GM12865 (cell line): ENCODE measurements at places on chromosomes 5 and 9.

GRCh38 chr9:100083448-100084127 is 15.2 kb downstream of the ERP44 start:
- DNase-seq, result peak; percentile 73

GRCh38 chr9:114424126-114424525 is 36.3 kb upstream of the AKNA start:
- no peak for DNase-seq

DNA sequence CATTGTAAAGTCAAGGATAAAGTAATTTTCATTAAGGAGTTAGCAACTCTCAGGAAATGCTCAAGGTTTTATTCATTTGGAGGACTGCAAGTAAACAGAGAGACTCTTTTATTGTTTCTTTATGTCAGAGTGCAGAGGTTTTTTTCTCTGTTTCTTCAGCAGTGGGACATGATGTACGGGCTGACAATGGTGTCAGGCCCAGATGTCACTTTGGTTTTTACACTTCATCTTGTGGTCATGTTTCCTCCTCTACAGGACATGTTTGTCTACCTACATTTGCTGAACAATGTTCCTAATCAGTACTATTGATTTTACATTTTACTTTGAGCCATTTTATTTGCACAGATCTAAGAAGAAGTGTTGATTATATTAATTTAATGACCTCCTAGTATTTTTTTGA is 72.8 kb upstream of the PARP8 start:
- peak; percentile 17 for DNase-seq

DNA sequence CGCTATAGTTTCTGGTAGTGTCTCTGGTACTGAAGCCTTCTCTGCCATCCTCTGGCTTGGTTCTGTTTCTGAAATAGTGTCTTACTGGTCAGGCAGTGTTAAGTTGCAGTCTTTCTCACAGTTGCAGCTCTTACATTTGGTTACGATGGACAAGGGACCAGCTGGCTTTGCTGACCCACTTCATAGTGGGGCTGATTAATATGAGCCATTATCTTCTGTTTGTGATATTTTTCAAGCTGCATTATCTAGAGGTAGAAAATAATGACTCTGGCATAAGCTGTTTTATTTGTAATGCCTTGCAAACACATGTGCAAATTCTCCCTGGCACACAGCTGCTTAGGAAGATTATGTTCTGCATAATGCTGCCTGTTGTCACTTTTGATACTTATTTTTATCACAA is 199.1 kb downstream of the KDM4C start:
- DNase-seq, result no peak

- no peak for DNase-seq
Measured at GRCh38 chr5:146632620-146633322, 116.8 kb upstream of the GPR151 start.

GRCh38 chr5:170223906-170224305 is 8.9 kb upstream of the C5orf58 start:
- DNase-seq, result peak; percentile 22

GRCh38 chr5:126107381-126107780 is 315.8 kb upstream of the GRAMD2B start:
- DNase-seq, result no peak

DNA sequence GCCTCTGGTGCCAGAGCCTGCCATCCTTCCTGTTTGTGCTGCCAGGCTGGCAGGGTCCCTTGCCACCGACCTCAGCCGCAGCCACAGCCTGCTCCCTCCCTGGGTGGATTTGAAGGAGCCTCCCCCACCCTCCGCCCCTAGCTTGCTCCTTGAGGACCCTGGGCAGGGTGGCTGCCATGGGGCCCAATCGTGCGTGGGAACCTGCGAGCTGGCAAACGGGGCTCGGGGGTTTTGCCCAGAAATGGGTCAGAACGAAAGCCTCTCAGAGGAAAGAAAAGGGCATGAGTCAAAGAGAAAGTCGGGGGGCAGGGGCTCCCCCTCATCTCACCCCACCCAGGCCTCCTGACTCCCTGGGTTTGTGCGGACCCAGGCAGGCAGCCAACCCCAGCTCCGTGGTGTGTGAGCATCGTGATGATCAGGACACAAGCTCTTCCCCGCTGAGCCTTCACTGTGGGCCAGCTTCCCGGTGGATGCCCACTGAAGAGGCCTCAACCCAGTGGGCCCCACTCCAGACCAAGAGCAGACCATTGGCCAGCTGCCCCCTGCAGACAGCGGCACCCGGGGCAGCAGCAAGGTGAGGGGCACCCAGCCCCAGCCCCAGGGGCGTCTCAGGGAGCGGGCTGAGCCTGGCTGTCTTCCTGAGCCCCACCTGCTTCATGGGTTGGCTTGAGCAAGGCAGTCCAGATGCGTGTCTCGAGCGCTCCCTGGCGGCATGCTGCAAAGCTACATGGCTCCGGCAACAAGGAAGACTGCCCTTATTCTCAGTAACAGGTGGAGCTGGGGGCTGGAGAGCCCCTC is 3.0 kb upstream of the FUT7 start:
- peak; percentile 94 for DNase-seq

GRCh38 chr5:9239626-9240025 is 306.2 kb downstream of the SEMA5A start:
- no peak for DNase-seq

DNA sequence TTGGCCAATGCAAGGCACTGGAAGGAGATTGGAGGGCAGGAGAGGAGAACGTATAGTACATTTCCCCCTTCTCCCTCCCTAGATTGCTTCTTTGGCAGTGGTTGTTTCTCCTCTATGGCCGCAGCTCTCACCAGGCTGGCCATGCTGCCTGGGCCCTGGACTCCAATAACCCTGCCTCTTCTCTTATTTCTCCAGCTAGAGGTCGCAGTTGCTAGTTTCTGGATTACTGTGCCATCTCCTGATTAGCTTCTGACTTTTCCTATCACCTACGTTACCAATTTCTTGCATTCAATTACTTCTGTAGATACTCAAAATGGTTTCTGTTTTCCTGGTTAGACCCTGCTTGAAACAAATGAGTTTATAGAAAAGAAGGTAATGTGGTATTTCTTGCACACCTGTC is 2.4 kb upstream of the MACIR start:
- DNase-seq, result peak; percentile 33

- DNase-seq, result peak; percentile 82
Measured at GRCh38 chr5:134127376-134127861, 12.9 kb downstream of the TCF7 start.

DNA sequence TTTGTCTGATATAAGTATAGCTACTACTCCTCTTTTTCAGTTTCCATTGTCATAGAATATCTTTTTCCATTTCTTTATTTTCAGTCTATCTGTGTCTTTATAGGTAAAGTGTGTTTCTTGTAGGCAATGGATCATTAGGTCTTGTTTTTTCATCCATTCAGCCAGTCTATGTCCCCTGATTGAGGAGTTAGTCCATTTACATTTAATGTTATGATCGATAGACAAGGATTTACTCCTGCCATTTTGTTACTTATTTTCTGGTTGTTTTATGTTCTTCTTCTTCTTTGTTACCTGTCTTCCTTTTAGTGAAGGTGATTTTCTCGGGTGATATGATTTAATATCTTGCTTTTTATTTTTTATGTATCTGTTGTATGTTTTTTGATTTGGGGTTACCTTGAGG is 169.0 kb downstream of the BARX1 start:
- no peak for DNase-seq

DNA sequence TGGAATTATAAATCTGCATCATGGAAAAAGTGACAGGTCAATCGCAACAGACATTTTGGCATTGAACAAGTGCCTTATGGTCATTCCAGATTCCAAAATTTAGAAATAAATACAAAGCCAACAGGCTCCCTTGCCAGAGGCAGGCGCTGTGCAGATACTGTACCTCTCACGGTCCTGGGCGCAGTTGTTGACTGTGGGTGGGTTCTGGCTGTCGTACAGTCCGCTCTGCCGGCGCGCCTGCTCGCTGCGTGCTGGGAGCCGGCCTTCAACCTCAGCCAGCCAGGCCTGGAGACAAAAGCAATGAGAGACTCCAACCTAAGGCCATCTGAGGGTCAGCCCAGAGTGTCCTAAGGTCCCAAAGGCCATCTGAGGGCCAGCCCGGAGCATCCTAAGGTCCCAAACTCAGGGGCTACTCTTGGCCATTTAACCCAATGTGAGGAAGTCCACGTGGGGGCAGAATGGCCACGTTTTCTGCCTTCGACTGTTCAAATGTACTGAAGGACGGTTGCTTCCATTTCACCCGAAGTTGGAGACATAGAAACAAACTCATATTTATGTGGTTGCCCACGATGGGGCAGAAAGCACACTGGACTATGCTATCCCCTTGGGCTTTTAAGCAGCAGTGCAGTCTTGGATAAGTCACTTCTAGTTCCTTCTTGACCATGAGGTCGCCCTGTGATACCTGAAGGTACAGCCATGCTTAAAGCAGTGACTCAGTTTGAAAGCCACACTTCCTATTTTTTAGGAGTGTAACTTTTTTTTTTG is 65.2 kb downstream of the USP20 start:
- peak; percentile 89 for DNase-seq

DNA sequence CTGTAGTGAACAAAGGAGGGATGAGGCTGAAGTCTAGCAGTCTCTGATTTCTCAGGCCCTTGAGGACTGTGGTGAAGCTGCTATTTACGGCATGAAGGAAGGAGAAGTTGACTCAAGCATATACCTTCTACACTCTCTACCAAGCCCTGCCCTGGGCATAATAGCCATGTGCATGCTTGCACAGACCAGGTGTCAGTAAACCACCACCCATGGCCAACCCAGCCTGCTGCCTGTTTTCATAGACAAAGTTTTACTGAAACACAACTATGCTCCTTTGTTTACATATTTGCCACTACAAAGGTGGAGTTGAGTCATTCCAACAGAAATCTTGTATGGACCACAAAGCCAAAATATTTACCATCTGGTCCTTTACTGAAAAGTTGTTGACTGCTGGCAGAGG is 126.9 kb downstream of the PAPPA start:
- DNase-seq, result no peak

- no peak for DNase-seq
Measured at GRCh38 chr5:141743866-141744272, 61.8 kb upstream of the ARAP3 start.

DNA sequence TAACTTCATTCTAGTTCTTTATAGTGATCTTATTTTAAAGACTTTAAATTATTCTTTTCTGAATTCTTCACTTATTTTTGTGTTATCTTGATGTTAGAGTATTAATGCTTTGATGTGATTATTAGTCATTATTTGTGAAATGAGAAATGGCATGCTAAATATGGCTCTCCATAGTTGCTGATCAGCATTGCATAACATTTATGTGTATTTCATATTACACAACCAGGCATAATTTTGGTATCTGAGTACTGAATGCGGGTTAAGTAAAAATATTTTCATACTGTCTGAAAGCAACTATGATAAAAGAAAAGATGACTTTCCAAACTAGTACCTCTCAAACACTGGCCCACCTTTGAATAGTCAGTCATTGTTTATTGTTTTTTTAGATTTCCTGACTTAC is 41.1 kb upstream of the CCNH start:
- DNase-seq, result no peak

DNA sequence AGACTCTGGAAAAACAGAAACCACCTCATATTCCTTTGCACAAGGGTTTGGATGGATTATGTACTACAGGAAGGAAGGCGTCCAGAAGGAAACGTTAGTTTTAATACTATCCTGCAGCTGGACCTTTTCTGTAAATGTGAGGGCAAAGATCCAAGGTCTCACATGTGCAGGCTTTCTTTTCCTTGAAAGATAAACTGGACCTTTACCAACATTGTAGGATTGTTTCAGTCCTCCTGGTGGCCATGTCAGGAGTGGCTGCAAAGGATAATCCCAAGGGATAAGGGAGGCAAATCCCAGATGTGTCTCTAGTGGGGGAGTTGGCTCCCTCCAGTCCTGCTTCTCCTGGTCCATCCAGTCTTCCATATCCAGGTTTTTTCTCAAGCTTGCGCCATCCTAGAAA is 397.5 kb downstream of the HTR1A start:
- DNase-seq, result no peak

DNA sequence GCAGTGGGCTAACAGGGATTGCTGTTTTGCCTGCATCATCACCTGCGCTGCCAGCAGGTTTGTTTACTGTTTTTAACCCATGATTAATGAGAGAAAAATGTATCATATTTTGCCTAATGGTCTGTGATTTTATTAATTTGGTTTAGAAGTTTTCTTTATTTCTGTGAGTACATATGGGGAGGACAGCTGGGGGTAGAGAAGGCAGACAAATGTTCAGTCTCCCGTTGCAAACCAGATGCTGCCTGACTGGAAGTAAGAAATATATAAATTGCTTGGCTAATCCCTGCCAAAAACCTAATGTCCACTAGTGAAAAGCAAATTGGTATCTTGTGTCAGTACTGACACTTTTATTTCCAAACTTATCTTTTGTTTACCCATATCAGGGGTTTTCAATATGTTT is 1766.1 kb upstream of the C9orf72 start:
- no peak for DNase-seq

- DNase-seq, result no peak
Measured at GRCh38 chr5:113194125-113194524, 217.5 kb downstream of the DCP2 start.

DNA sequence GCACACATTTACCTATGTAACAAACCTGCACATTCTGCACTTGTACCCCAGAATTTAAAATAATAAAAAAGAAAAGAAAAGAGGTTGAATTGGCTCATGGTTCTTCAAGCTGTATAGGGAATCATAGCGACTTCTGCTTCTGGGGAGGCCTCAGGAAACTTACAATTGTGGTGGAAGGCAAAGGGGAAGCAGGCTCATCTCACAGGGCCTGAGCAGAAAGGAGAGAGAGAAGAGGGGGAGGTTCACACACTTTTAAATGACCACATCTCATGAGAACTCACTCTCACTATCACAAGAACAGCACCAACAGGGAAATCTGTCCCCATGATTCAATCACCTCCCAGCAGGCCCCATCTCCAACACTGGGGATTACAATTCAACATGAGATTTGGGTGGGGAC is 214.6 kb downstream of the CDK5RAP2 start:
- DNase-seq, result no peak

- DNase-seq, result no peak
Measured at GRCh38 chr5:140202078-140202477, 27.1 kb downstream of the CYSTM1 start.

DNA sequence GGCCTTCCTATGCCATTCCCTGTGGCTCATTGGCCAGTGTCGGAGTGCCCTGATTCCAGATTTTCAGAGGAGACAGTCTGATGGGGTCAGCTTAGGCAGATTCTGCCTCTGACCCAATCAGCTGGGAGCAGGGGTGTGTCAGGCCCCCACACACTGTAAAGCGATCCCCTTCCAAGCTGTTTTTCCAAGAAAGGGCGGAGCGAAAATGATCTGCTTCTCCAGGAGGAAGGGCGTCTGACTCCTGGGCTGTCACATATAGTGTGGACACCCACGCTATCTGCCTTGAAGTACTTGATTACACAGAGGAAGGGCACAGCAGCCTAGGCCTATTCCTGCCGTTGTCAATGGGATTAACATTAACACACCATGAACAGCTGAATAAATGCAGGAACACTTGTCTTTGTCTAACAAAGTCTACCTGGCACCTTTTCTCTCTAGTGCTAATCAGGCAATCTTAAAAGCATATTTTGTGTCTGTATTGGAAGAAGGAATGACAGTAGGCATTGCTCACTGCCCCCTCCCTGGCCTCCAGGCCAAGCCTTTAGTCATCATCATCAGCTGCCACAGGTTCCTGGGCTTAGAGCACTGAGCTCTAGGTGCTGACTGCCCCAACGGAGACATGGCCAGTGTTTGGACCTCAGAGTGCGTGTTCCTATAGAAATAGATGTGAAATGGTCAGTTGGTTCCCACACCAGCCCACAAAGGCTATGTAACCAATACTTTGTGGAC is 218.7 kb downstream of the MELK start:
- DNase-seq, result no peak

GRCh38 chr5:55982957-55983381 is 11.8 kb downstream of the IL6ST start:
- no peak for DNase-seq

- DNase-seq, result no peak
Measured at GRCh38 chr9:135550344-135550918, 4.5 kb downstream of the OBP2A start.
